D721Med (cell line): ENCODE measurements at places on chromosomes 13 and 19.

DNA sequence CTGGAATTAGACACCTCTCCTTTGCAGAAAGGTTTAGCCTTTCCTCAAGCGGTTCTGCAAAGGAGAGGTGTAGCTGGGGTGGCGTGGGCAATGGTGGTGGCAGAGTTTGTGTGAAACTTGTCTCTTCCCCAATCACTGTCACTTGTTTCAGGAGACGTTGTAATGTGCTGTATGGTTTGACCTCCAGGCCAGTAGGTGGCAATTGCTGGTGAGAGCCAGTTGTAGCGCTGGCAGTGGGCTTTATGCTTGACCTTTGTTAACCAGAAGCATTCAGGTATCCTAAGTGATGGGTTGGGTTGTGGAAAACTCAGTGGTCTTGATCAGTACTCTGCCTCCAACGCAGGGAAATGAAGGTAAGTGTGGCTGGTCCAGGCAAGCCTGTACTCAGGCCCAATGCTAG is 12.7 kb upstream of the LILRA5 start:
- no peak for DNase-seq

DNA sequence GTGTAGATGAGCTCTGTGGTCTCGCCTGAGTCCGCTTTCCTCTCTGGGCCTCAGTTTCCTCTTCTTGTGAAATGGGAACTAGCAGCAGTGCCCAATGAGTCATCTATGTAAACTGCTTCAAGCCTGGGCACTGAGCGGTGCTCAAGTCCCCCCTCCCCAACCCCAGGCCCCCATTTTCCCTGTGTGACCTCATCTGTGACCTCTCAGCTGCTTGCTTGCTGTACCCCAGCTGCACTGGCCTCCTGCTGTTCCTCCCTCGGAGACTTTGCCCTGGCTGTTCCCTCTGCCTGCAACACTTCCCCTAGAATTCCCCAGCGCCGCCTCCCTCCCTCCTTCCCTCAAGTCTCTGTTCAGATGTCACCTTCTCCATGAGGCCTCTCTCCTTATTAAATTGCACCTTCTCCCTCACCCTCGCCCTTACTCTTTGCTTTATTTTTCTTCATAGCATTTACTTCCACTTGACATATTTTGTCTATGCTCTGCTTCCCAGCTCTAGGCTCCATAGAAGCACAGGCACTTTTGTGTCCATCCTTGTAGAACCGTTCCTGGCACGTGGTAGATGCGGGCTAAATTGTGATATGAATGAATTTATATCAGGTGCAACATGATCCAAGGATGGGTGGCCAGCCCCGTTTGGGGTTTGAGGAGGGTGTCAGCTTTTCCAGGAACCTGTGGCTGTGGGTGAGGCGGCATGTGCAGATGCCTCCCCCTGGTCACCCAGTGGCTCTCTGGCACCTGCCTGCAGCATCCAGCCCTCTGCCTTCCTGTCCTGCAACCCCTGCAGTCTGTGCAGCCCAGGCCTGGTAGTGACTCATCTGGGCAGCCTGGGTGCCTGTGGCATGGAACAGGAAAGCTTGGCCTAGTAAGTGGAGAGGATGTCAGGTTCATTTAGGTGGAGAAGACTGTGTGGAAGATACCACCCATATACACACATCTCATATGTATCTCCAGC is 26.3 kb downstream of the SIPA1L3 start:
- DNase-seq = no peak

DNA sequence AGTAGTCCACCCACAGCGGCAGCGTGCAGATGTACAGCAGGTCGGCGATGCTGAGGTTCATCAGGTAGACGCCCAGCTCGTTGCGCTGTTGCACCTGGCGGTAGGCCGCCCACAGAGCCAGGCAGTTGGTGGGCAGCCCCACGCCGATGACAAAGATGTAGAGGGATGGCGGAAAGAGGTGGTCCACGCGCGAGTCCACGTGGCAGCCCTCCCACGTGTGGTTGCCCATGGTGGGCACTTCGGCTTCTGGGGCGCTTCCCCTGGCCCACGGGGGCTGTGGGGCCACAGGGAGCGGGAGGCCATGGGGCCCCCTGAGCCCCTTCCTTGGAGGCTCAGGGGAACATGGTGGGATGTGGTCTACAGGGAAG is 7.0 kb upstream of the OPA3 start:
- DNase-seq = no peak

GRCh38 chr13:33649212-33649878 is 168.6 kb upstream of the RFC3 start:
- no peak for DNase-seq

GRCh38 chr13:84672616-84673015 is 790.3 kb upstream of the SLITRK1 start:
- no peak for DNase-seq

GRCh38 chr13:30504081-30504480 is 38.3 kb upstream of the HMGB1 start:
- DNase-seq = no peak

- no peak for DNase-seq
These were observed 103.7 kb downstream of the TBC1D4 start for GRCh38 chr13:75378301-75378700.

DNA sequence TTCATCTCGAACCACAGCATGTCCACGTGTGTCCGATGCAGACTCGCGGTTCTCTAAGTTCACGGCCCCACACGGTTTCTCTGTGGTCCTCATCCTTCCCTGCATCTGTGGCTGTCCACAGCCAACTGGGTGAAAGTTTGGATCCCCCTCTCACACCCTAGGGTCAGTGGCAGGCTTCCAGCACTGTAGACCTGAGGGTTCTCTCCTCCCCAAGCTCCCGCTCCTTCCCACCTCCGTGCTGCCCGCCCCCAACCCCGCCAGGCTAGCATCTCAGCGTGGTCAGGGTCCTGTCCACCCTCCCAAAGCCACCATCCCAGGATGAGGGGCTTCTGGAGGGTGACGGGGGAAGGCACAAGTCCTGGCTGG is 3.0 kb downstream of the ANGPTL4 start:
- DNase-seq = no peak

DNA sequence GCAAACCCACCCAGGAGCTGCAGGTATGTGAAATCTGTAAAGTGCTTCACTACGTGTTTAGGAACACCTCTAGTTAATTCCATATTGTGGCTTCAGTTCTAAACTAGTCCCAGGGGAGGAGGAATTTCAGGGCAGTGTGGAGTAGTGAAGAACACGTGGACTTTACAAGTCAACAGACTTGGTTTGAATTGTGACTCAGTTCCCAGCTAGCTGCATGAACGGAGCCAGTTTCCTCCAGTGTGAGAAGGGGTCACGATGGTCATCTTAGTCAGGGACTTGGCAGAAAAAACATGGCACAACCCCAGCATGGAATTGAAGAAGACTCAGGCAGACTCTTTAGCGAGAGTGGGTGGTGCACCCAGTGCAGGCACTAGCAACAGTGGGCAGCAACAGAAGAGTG is 175.7 kb upstream of the UBL3 start:
- no peak for DNase-seq

DNA sequence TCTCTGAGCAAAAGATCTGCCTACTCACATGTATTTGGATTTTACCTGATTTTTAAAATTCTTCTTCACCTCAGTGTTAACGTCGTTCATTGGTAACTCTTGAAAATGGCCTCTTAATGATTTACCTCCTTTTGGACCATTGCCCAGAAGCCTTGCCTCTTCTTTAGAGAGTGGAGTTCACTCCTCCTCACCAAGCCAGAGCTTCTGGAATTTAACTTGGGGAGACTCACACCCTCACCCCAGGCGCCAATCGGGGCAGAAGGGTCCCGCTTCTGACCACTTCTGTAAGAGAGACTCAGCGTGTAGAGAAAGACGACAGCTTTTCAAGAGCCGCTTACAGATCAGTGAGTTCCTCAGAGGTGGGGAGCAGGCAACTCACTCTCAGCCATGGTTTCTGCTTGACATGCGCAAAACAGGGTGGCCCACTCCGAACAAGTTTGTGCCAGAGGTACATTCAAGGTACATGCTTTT is 2.7 kb downstream of the PNMA8C start:
- no peak for DNase-seq

DNA sequence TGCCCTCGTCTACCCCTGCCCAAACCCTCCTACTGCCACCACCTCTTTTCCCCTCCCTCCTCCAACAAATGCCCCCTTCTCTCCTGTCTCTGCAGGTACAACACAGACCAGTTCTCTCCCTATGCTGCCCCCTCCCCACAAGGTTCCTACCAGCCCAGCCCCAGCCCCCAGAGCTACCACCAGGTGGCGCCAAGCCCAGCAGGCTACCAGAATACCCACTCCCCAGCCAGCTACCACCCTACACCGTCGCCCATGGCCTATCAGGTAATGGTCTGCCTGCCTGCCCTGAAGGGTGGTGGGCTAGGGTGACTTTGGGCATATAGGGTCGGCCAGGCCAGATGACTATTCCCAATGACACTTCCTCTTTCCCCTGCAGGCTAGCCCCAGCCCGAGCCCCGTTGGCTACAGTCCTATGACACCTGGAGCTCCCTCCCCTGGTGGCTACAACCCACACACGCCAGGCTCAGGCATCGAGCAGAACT is 6.5 kb upstream of the TIMM50 start:
- DNase-seq = peak; percentile 75

DNA sequence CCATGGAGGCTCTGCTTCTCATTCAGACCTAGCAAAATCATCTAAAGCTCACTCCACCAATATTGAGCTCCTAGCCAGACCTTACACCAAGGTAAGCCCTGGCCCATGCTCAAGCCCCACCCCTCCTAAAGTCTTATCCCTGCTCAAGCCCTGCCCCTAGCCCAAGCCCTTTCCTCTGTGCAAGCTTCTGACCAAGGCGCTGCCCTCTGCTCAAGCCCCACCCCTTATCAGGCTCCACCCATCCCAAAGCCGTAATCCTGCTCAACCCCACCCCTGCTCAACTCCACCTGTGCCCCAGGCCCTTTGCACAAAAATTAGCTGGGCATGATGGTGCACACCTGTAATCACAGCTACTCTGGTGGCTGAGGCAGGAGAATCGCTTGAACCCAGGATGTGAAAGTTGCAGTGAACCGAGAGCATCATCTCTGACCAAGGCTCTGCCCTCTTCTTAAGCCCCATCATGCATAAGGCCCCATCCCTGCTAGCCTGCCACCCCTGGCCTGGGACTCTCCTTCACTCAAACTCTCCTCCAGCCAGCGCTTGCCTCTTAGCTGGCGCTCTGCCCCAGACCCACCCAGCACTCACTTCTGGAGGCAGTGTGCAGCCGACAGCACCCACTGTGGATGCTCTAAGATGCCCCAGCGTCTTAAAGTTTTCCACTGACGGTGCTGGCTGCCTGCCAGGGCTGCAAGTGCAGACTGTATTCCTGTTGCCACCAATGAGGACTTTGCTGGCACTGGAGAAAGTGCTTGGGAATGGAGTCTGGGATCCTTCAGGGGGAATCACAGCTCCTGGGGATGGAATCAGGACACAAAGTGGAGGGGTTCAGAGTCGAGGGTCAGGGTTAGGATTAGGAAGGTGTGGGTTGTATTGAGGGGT is 16.5 kb downstream of the KLK4 start:
- no peak for DNase-seq

DNA sequence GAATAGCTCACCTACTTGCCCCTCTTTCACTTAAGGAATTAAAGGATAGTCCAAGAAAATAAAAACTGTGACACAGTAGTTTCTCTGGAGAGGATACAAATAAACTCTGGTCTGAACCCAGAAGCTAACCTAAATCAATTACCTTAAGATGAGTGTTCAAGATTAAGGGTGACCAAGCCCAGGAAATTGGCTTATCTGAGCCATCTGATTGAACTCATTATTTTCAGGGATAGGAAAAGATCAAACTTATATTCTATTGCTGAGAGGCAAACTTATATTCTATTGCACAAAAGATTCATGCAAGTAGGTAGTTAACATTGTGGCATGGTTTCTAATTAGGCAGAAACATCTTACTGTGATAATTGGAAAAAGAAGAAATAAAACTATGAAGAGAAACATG is 175.1 kb downstream of the DCLK1 start:
- DNase-seq = no peak

- no peak for DNase-seq
These were observed 920 bp upstream of the SIGLEC7 start for GRCh38 chr19:51141181-51141580.

- no peak for DNase-seq
These were observed 8.6 kb downstream of the LILRA6 start for GRCh38 chr19:54233941-54234340.

DNA sequence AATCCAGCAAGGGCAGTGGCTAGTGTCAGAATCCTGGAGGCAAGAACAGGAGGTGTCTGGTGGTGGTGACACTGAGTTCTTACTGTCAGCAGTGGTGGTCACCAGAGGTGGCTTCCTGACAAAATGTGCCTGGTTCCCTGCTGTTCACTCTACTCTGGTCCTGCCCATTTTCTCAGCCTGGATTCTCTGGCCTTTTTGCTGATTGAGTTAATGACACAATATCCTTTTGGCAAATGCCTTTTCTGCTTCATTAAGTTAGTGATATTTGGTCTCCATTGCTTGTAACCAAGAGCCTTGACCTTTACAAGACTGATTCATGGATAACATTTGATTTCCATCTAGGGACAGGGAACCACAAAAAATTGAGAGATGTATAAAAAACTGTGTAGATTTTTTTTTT is 51.1 kb downstream of the RFC3 start:
- no peak for DNase-seq

DNA sequence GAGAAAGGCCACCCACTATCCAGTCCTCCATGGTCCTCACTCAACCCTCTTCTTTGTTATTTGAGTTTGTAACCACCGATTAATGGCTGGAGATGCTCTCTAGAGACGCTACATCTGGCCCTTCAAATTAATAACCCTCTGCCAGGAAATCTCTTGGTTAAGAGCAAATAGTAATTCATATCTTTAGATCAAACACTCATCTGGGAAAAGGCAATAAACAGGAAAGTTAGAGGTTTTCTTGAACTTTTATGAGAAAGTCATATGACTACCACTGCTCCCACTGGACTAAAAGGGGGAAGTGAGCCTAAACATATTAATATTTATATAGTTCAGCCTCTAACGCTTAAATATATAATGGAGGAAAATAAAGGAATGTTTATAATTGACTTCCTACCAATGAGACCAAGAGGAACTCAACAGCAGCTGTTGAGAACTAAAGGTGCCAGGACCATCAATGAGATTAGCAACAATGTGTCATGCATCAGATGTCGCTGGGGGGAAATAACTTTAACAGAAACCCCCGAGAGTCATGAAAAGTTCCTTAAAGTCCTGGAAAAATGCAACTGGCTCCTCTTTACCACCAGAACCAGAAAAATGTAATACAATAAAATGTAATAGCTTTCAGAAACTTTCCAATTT is 2.7 kb downstream of the TBC1D4 start:
- no peak for DNase-seq

DNA sequence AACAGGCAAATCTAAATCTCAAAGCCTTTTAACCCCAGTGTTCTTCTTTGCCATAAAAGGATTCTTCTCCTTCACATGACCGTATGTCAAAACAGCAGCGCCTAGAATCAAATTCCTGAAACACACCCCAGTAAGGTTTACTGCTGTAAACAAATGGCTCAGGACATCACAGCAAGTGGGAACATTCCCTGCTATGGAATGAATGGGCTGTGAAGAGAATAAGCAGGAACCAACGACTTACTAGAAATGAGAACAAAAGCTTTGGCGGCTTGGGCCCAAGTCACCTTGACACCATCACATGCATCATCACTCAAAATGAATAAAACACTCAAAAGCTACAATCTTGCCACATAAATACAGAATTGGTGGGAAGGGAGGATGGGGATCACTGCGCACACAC is 80.4 kb upstream of the SPATA13 start:
- no peak for DNase-seq
